ENCODE measurements at places on chromosomes 6 and 20.

DNA sequence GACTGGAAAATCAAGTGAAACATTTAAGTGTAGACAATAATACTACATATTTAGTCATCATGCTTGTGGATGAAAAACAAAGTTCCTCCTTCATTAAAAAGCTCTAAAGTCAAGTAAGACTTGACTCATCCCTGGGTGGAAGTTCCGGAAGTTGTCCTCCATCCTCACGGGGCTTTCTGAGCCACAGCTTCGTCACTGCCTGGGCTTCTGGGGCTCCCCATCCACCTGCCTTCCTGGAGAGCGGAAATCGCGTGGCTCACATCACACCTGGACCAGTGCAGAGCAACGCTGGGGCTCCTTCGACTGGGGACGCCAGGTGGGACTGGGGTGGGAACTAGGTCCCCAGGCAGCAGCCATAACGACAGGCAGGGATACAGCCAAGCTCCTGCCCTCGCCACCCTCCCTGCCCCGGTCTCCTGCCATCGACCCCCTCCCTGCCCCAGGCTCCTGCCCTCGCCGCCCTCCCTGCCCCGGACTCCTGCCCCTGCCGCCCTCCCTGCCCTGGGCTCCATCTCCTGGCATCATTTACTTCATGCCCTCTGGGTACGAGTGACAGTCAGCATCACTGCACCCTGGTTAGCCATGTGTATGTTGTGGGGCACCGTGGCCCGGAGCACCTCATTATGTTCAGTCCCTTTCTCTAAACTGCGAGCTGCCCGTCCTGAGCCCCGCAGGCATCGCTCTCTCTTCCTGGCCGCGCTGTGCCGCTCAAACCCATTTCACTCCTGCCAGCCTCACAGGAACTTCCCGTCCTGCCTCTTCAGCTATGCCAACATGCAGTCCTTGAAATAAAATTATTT, 12.9 kb downstream of the THBS2 start:
- no peak for DNase-seq

GRCh38 chr6:142844065-142844755, 100.8 kb downstream of the HIVEP2 start:
- DNase-seq = no peak

DNA sequence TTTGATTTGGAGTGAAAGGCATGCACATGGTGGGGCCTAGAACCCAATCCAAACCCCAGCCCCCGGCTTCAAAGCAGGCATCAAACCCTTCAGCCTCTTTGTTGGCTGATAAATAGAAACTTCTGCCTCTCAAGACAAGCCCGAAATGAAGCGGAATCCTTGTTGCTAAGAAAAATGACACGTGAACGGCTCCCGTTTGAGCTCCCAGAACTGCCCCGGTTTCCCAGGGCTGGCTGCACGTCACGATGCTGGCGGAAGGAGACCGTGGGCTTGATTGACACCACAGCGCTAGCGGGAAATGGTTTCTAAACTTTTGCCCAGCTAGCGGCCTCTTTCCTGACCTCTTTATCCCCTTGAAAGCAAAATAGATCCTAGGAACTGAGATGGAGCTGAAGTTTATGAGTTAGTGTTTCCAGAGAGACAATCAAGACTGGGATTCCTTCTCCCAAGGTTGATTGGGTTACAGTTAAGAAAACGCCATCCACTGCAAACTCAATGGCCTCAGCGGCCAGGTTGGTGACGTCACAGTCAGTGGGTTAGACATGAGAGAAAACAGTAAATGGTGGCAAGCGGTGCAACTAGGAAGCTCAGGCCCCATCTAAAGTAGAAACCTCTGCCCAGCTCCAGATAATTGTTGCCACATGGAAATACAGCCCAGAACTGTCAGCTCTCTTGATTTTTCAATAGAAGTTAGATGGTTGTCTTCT, 117.0 kb downstream of the ANKRD60 start:
- DNase-seq = peak; percentile 3

DNA sequence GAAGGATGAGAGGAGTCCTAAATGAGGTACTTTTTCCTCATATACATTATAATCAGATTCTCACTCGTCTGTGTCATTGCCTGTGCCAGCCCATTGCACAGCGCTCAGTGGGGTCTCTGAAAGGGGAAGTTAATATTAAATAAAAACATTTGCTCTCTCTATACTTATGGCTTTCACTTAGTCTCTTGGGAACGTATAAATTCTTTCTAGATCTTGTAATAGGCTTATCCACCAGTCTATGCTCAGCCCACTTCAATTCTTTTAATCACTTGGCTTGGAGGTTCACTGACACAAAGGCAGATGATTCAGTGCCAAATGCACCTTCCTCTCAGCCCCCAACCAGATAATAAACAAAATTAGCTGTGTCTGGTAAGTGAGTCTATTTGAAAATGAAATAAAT, 164.3 kb upstream of the OGFRL1 start:
- DNase-seq = no peak

- DNase-seq = no peak
Measured at GRCh38 chr20:38272398-38272797, 11.9 kb upstream of the KIAA1755 start.

DNA sequence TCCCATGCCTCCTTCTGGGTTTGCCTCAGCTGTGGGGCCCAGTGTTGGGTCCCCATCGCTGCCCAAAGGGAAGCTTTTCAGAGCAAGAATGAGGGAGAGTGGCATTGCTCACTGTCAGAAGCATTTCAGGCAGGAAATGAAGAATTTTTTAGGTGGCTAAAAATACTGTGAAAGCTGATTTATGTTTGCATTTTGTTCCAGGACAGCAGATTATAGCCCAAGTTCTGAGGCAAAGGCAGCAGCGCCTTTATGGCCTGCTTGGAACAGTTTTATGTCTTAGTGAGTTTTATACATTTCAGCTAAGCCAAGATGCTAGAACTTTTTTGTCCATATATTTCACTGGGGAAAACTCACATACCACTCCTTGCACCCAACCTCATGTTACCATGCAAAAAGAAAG, 4.3 kb upstream of the CCDC167 start:
- no peak for DNase-seq

GRCh38 chr6:52261229-52261628, 16.9 kb upstream of the IL17F start:
- DNase-seq = no peak

GRCh38 chr20:25418776-25419175, 11.3 kb downstream of the GINS1 start:
- no peak for DNase-seq

DNA sequence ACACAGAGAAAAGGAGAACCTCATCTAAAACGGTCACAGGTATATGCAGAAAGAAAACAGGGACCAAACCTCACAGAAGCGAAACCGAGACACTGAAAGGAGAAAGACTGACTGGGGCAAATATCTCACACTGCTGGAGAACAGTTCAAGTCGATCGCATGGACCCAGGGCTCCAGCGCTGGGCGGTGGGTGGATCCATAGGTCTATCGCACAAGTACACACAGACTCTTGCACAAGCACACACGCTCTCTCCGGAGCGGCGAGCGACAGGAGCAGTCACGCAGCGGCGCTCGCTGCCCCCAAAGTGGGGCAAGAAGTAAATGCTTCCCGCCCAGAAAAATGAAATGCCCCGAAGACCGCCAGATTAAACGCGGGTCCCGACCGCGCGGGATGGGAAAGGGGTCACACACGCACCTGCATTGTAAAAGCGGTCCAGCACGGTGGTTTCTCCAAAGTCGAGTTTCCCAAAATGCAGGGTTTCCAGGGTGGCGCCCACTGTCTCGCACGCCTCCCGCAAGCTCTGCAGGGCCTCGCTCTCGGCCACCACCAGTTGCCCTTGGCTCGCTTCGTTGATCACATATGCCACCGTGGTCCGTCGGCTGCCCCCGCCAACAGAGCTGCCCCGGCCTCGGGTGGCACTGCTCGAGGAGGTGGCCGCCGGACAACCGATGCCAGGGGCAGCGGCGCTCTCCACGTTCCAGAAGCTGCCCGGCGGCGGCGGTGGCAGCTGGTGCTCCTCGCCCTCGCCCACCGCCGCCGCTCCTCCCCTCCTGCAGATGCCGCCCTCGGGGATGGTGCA, 782 bp downstream of the MAP3K5 start:
- DNase-seq = peak; percentile 75

- no peak for DNase-seq
Measured at GRCh38 chr20:24782301-24782700, 166.8 kb upstream of the CST7 start.

GRCh38 chr6:148445620-148446019, 103.0 kb downstream of the SASH1 start:
- DNase-seq = no peak

- DNase-seq = no peak
Measured at GRCh38 chr6:43636308-43636659, 644 bp downstream of the MAD2L1BP start.

DNA sequence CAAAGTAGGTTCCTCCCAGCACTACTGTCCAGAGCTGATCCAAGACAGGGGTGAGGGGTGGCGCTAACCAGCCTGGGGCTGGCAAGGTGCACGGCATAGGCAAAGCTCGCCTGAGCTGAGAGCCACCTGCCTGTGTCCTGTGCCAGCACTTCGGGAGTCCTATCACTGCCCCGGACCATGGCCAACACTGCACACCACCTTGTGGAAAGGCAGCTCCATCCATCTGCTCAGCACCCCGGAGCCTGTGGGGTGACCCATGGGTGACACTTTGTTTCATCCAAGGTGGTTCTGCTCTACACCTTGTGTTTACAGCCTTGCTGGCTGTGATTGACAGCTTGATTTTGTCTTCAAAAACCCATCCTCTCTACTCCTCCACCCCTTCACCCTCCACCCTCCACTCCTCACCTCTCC, 32.9 kb upstream of the GATA5 start:
- DNase-seq = no peak

DNA sequence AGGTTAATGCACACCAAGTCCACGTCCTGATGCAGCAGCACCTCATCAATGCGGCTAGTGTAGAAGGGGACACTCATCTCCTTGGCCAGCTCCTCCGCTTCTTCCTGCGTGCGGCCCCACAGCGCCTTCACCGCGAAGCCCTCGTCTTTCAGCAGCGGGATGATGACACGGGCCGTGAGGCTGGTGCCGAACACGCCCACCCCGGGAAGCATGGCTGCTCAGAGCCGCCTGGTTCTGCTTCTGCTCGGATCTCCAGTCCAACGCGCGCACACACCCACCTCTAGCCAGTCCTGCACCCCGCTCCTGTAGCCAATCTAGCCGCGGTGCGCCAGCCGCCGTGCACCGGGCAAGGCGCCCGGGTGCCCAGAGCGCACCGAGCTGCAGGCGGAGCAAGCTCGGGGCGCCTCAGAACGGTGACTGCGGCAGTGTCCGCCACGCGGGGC, 700 bp downstream of the GFOD1 start:
- DNase-seq = peak; percentile 86

DNA sequence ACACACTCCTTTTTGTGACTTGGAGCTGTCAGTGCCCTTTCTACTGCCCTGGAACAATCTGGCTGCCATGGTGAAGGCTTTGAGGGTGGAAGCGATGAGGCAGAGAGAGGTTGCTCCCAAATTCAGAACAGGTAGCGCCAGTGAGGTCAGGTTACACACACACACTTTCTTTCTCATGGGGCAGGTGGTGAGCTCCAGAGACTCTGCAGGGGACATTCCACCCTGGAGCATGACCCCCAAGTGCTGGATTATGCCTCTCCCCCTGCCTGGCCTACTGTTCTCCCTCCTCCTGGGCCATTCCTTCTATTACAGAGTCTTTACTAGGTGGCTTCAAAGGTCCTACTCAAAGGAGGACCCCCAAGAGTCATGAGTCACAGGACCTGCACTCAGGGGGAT, 98.0 kb downstream of the EYA2 start:
- DNase-seq = no peak

GRCh38 chr6:44920952-44921491, 407.1 kb upstream of the RUNX2 start:
- DNase-seq = no peak

GRCh38 chr20:49276961-49277785, 684 bp downstream of the ZNFX1 start:
- peak; percentile 78 for DNase-seq

DNA sequence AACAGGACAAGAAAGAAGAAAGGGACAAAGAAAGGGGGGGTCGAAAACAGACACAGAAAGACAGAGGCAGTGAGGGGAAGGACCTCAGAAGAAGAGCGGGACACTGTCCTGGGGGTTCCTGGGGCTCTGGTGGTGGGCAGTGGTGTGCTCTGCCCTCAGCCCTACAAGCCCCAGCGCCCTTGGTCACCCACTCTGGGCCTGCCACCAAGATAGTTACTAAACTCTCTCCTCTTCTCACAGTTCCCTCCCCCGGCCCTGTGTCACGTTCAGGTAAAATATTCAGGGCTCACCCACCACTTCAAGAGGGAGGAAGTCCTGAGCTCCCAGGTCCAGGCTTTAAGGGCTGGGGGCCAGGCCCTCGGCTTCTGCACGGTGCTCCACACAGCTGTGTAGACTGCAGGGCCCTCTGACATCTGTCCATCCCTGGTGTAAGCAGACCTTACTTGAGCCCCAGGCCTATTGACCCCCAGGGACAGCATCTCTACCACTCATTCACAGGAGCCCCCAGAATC, 87.4 kb downstream of the MRPL14 start:
- DNase-seq = no peak

- DNase-seq = no peak
Measured at GRCh38 chr6:167676666-167677421, 149.9 kb upstream of the AFDN start.

DNA sequence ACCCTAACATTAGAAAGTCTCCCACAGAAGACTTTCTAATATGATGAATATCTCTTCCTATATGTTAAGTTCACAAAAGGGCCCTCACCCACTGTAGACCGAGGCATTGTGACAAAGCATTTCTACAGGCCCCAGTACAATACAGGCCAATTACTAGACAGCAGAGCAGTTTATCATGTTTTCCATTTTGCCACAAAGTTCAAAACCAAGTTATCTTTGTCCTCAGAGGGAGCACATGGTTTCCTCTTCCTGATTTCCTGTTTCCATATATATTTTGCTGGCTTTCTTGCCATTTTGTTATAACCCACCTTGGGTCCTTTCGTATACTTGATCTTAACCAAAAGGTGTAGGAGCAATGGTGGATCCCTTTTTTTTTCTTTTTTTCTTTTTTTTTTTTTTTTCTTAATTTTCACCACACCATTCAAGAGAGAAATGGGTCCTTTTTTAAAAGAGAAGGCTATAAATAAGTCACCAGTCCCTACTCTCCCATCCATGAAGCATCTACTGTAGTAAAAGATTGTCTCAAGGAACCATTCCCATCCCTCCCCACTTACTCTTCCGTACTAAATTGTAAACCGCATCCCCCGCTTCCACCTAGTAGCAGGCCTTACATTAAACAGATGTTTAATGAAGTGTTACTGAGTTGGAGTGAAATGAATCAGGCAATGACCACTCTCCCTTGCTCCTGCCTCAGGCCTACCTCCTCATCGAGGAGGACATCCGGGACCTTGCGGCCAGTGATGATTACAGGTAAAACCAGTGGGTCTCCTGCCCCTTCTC, 2.1 kb upstream of the UBE2C start:
- no peak for DNase-seq

DNA sequence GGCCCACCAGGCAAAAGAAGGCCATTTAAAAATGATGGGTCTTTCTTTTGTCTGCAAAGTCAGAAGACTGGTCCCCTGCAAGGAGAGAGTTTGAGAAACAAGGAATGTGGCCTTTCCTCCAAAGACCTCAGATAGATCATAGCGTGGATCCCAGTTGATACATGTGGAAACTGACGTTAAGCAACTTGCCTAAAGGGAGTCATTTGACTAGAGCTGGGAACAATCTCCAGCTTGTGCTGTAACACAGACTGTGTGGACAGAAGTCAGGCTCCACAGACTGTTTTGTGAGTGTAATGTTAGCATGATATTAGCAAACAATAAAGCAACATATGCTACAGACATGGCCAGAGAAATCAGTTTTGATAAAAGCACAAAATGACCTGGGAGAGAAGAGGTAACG, 140.4 kb upstream of the CITED2 start:
- DNase-seq = no peak

All from activated CD8-positive, alpha-beta memory T cell treated with anti-CD3 and anti-CD28 coated beads for 24 hours (primary cell).